ENCODE measurements at places on chromosomes 5 and 9.

GRCh38 chr5:69364414-69364813, 4.9 kb downstream of the AK6 start:
- no peak for DNase-seq

DNA sequence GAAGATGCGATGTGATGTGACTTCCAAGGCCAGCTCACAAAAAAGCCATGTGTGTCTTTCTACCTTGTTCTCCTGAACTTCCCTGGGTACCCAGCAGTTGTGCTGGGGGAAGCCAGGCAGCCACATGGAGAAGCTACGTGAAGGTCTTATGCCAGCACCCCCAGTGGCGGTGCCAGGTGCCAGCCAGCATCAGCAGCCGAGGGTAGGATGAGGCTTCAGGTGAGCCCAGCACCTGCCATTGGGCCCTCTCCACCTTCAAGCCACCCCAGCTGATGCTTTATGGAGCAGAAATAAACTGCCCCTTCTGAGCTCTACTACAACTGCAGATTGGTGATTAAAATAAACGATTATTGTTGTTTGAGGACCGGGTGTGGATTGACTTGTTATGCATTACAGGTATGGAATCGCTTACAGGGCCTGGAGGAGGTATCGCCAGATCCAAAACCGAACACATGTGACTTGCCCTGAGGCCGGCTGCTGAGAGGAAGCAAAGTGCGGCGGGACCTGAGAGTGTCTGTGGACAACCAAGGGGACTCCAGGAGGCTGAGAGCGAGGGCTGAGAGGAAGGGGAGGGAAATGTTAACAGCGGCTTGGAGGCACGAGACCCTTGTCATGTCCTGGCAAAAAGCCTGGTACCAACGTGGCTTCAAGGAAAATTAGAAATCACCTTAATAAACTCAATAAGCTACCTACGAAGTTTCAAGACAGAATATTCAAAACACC, 36.0 kb upstream of the OLFM1 start:
- no peak for DNase-seq

- DNase-seq: no peak
Measured at GRCh38 chr9:38233343-38233742, 159.2 kb upstream of the ALDH1B1 start.

DNA sequence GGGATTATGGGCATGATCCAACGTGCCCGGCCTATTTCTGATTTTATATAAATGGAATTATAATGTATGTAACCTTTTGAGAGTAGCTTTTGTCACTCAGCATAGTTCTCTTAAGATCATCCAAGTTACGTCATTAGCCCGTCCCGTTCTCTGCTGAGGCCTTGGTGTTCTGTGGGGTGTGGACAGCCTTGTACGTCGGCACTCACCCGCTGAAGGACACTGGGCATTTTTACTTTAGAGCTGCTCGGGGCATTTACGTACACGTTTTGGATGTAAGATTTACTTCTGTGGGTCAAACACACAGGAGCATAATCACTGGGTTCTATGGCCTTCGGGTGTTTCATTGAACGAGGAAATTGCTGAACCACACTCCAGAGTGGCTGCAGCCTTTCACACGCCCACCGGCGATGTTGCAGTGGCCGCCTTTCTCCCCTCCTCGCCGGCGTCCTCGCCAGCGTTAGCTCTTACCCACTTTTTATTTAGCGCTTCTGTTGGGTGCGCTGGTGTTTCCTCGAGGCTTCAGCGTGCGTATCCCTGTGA, 101.8 kb downstream of the EHMT1 start:
- no peak for DNase-seq

GRCh38 chr5:31823472-31823871, 184.5 kb downstream of the PDZD2 start:
- DNase-seq: no peak

- DNase-seq: no peak
Measured at GRCh38 chr9:78874061-78874460, 577.1 kb downstream of the PSAT1 start.

DNA sequence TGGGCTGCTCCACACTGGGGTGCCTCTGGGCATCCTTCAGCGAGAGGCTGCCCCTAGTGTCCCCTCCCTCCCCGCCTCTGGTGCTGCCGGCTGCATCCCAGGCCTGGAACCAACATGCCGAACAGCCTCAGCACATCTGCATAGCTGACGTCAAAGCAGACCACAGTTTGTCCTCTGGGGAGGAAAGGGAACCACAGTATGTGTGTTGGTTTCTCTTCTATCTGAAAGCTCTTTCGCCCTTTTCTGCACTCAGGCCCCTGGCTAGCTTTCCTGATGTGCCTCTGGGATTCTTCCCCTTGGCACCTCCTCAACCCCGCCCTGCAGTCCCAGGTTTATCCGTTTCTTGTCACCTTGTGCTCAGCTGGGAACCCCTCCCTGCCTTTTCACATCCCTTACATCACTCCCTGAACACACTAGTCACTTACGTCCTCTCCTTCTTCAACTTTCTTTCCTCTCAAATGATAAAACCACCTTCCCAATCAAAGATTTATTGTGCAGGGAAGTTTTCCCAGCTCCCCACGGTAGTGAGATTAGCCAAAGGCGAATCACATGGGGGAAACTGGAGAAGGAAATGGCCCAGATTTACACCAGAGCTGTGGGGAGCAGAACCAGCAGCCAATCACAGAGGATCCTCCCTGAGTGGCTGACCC, 35.5 kb upstream of the B4GALT1 start:
- DNase-seq: no peak

DNA sequence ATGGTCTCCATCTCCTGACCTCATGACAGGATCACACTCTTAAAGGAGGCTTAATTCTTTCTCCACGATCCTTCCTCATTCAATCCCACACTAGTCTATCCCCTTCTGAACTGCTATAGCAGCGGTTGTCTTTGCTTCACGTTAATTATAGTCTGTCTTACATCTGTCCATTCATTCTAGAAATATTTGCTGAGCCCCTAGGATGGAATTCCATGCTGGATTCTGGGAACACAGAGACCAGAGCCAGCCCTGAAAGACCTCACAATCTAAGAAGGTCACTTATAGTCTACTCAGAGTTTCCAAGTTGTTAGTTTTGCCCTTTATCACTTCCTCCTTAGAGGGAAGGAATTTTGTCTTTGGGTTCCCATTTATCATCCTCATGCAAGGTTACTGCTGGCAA, 193.5 kb downstream of the GAS1 start:
- DNase-seq: no peak

DNA sequence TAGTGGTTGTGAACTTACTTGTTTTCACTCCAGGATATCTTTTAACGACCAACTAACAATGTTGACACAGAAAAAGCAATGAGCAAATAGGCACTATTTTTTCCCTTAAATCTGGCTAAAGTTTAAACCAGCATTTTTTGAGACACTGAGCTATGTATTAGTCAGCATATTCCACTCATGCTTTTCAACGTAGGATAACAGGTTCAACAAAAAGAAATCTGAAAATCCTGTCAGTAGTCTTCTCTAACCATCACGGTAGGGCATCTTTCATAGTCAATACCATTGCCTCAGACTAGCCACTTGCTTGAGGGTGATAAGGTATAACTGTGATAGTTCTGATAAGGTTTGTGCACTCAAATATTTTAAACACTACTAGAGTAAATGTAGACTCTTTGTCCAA, 1177.3 kb upstream of the NUDT12 start:
- DNase-seq: no peak

GRCh38 chr5:66143473-66144073, 527 bp upstream of the SREK1 start:
- DNase-seq: no peak

DNA sequence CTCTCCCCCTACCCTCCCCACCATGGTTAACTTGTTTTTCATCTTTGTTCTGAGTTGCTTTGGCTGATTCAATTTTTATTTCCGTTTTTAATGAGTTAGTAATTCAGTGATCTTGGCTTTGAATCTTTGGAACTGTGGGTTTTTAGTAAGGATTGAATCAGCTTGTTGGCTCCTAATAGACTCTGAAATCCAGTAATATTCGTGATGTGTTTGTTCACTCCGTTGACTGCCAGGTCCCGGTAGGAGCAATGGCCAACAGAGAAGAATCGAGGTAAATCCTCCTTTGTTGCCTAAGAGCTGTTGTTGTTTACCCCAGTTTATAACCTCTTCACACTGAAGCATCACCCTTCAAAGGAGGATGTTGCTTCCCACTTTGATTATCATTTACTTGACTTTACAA, 92.7 kb downstream of the PCSK1 start:
- no peak for DNase-seq

- DNase-seq: no peak
Measured at GRCh38 chr9:96565671-96566497, 53.8 kb downstream of the CDC14B start.

DNA sequence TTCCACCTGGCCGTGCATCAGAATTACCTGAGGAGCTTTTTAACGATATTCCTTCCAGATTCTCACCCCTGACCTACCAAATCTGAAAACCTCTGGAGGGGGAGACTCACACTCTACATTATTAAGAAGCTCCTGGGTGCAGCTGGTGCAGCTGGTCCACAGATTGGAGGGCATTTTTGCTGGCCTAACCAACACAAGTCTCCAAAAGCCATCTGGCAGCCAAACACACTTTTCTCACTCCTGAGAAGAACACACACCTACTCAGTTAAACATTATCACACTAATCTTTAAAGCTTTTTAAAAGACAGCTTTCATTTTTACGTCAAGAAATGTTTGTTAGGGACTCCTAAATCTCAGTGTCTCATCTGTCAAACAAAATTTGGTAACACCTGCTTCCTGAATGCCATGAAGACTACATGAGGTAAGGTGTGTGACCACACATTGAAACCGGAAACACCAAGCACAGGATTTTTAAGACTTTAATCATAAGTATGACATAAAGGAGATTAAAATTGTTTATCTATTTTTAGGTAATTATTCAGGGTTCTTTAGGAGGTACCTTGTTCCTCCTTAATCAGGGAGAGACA, 14.2 kb upstream of the PTPN3 start:
- DNase-seq: no peak

DNA sequence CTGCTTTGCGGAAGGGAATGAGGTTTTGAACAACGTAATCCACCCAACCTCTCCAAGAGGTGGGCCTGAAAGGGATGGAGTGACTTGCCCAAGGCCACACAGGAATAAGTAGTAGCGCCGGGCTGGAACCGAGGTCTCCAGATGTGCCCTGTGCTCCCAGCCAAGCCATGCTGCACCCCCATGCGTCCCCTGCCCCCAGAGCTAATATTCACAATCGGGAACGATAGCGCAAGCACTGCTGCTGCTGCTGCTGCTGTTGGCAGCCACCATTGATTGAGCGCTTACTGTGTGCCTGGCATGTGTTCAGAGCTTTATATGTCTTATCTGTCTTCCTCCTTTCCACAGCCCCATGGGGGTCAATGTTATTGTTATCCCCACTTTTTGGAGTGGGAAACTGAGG, 43.9 kb downstream of the AMBP start:
- DNase-seq: no peak

DNA sequence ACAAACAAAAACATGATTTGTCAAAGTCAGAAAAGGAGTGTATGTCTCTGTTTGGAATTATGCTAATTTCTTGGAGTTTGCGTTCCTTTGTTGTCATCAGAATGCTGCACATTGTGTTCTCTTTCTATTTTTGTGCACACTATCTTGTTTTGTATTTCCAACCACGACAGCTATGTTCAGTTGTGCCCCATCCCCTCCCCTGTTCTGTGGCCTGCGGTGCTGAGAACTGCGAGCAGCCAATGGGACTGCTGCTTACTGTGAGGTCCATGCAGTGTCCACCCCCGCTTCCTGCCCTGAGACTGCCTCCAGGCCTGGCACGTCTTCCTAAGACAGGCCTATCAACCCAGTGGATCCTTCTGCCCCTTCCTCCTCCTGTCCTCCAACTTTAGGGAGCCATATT, 76.8 kb downstream of the PALM2AKAP2 start:
- no peak for DNase-seq

GRCh38 chr9:36623280-36623679, 50.6 kb downstream of the MELK start:
- no peak for DNase-seq

GRCh38 chr9:126474206-126474765, 139.4 kb upstream of the LMX1B start:
- no peak for DNase-seq

- DNase-seq: no peak
Measured at GRCh38 chr9:105295986-105296385, 51.5 kb downstream of the SLC44A1 start.

GRCh38 chr5:90709323-90710155, 150.9 kb downstream of the ADGRV1 start:
- no peak for DNase-seq

- DNase-seq: no peak
Measured at GRCh38 chr9:37812773-37813379, 12.3 kb downstream of the DCAF10 start.

GRCh38 chr9:2059274-2059929, 44.3 kb downstream of the SMARCA2 start:
- no peak for DNase-seq

- DNase-seq: no peak
Measured at GRCh38 chr5:2205185-2205585, 322.5 kb upstream of the IRX4 start.

GRCh38 chr9:18855656-18856055, 177.4 kb downstream of the SAXO1 start:
- DNase-seq: no peak

DNA sequence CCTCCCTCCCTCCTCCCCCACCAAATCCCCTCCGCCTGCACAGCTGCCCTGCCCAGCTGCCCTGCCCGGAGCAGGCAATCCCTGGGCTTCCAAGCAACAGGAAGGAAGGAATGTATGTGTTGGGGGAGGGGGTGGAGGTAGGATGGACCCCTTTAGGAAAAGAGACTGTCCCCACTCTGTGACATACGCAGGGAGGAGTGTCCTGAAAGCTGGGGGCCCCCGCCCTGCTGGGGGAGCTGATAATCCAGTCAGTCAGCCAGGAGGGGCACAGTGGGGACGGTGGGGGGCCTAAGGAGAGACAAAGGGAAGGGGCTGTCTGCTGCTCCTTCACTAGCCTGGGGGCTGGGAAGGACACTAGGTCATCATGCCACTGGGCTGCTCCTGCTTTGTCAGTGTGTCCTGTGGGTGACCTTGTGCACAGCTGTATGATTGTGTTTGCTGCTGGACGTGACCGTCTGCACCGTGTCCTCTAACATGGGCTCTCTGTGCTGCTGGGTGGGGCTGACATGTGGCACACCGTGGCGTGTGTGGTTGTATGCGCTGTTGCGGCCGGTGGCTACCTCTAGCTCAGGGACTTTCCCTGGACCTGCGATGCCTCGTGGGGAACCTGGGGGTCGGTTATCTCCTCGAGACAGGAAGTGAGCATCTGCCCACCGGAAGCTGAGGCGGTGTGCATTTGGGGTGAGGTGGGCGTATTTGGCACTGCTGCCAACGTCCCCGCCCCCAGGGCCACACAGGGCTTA, 3.0 kb downstream of the N4BP3 start:
- DNase-seq: peak; percentile 67

GRCh38 chr9:137809040-137809576, 68.5 kb upstream of the CACNA1B start:
- DNase-seq: no peak

- DNase-seq: no peak
Measured at GRCh38 chr5:149439899-149440542, 60.9 kb upstream of the IL17B start.

DNA sequence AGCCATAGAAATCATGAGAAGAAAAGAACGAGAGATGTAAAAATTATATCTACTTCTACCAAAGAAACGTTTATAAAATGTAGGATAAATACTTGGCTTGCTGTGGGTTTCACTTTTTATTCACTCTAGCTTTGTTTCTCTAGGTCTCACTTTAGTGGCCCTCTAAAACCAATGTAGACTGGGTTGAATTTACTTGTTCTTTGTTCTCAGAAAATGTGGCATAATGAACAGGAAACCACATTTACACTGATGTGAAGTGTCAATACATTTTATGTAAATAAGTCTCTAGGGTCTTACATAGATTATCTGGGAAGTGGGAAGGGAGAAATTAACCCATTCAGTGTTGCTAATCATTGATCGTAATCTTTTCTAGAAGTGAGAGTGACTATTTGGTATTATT, 58.9 kb downstream of the PLPPR1 start:
- no peak for DNase-seq

- DNase-seq: no peak
Measured at GRCh38 chr5:132445930-132446329, 44.6 kb downstream of the IRF1 start.

All from stimulated activated CD8-positive, alpha-beta memory T cell treated with anti-CD3 and anti-CD28 coated beads, Interleukin-7, amount 100 ng/mL, for 1 hour (primary cell).